Right cardiac atrium (tissue), 5 donors: ENCODE measurements at places on chromosomes 16 and 17.
A peak's percentile ranks its signal among the peaks of the same experiment; 100 is the strongest.

DNA sequence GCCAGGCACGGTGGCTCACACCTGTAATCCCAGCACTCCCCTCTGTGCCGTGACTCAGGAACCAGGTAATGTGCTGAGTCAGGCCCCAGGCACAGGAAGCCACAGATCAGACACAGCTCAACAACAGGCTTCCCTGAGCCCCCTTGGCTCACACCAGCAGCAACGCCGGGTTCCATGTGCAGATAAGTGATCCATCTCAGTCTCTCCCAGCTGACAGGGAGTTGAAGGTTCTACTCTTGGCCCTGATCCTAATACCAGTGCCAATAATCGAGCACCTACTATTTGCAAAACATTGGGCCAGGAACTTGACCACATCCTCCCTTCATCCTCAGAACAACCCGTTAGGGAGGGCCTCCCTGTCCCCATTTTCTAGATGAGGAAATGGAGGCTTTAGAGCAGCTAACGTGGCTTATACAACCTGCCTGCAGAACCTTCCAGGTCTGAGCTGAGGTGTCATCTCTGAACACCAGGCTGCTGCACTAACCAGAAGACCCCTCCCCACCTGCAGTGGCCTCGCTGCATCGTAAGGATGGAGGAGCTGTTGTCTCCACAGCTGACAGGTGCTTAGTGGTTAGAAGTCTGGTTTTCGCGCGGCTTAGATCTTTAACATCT lies 64.8 kb upstream of the AMZ2 start:
- DNase-seq, result no peak

DNA sequence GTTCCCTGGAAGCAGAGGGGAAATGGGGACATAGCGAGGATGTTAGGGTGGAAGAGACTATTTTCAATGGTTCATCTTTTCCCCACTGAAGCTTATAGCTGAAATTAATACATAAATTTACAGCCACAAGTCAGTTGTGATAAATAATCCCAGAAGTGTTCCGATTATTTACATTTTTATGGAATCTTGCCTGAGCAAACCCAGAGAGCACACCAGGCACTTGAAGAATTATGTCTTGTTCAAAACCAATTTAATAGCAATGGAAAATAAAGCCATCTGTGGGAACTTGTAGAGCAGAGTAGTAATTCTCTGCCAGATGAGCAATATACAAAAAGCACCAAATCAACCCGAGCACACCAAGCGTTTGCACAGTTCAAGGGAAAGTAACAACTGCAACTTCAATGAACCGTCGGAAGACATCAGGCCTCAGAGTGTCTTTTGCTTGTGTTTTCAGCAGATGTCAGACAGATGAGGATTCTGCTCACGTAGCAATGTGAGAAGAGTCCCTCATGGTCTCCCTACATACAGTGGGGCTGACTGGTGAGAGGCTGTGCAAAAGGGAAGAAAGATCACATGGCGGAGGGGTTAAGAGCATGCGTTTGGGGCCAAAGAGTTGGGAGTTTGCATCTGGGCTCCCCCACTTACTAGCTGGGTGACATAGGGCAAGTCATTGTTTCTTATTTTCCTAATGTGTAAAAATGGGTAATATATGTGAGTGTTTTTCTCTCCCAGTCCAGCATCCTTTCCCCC lies 148.7 kb upstream of the HS3ST2 start:
- no peak for DNase-seq

GRCh38 chr17:39547713-39548478 lies 59.8 kb downstream of the NEUROD2 start:
- DNase-seq, result peak; percentile 87

DNA sequence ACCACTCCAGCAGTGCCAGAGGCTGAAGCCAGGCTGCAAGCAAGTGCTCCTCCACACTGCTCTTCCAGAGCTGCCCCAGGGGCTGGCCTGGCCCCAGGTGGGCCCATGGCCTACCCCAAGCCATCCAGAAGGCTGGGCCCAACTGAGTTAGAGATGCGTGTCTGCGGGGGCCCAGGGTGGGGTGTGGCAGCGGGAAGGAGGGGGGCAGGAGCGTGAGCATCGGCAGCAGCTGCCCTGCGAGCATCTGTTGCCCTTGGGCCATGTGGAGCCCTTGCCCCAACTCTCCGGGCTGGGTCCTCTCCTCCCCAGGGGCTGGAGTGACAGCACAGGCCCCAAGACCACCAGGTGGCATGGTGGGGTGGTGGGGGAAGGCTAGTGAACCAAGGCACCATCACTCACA lies 7.3 kb upstream of the SREBF1 start:
- DNase-seq, result no peak

GRCh38 chr17:58312021-58312630 lies 16.5 kb downstream of the TSPOAP1 start:
- DNase-seq, result peak; percentile 42

GRCh38 chr17:7262935-7263800 lies 890 bp upstream of the CLDN7 start:
- DNase-seq, result peak; percentile 57

DNA sequence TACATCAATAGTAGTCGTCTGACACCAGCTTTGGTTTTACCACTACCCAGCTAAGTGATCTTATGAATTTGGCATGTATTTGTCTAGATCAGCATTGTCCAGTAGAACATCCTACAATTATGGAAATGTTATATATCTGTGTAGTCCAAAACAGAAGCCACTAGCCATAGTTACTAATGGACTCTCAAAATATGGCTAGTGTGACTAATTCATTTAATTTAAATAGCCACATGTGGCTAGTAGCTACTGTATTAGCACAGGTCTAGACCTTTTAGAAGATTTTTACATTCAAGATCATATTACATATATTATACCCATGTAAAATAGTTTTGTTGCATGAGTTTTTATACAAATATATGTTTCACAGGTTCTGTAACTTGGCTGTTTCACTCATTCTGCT lies 27.0 kb upstream of the NFAT5 start:
- no peak for DNase-seq

DNA sequence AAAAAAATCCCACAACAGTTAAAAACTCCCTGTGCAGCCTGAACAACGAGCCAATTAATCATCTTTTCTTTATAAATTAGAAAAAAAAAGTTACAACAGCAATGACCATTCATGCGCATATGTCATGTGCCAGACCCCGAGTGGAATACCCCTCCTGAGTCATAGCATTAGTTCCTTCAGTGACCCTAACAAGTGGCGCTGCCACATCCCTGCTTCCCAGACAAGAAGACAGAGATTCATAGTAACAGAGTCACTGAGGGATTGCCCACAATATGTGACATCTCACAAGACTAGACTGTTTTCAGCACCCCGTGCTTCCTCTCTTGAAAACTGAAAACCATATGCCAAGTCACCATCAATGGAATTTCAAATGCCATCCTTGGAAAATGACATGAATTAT lies 7.9 kb downstream of the UMOD start:
- no peak for DNase-seq

- no peak for DNase-seq
These were observed 378.3 kb downstream of the CDH13 start for GRCh38 chr16:83004868-83005652.

DNA sequence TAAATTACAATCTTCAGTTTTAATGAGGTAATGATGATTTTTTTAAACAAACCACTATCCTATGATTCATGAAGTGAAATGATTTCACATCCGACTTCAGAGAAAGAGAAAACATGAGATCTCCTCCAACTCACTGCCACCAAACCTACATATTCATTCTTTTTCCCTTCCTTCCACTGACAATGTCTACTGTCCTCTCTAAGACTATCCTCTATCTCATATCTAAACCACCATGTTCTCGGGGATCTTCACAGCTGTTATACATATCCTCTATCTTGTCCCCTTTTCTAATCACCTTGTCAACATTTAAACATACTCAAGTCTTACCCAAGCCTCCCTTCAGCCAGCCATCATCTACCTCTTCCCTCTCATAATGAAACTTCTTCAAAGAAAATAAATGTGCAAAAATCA lies 53.5 kb downstream of the SMURF2 start:
- DNase-seq, result no peak

GRCh38 chr17:7576432-7576937 lies 3.0 kb upstream of the CD68 start:
- DNase-seq, result no peak

GRCh38 chr16:57994361-57994760 lies 6.1 kb downstream of the ZNF319 start:
- no peak for DNase-seq

DNA sequence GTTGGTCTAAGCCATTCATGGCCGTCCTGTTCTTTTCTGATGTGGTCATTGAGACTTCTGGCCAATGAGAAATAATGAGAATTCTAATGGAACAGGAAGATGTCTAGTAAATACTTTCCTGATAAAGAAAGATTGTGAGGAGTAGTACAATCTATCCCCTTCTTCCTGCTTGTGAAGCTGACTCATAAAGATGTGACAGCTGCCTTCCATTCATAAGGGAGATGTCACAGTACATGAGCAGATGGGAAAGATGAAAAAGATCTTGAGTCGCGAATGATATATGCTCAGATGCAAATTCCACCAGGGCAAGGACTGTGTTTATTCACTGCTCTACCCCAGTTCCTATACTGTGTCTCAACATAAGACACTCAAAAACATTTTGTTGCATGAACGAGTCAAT lies 111.7 kb upstream of the FOXF1 start:
- no peak for DNase-seq

DNA sequence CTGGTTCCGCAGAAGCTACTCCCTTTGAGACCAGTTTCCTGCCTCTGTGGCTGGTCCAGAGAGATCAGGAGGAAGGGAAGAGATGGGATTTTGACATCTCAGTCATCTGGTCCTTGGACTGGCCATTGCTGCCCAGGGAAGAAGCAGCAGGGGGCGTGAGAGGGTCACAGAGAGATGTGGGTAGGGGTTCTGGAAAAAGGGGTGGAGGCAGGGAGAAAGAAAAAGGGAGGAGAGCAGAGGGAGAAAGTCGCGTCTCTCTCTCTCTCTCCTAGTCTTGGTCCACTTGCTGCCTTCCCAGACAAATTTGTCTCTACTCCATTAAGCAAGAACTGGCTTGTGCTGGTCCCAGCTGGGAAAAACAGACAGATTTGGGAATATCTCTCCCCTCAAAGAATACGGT lies 4.4 kb downstream of the SHBG start:
- DNase-seq, result peak; percentile 76

GRCh38 chr16:30447512-30448226 lies 2.0 kb upstream of the SEPHS2 start:
- DNase-seq, result no peak

DNA sequence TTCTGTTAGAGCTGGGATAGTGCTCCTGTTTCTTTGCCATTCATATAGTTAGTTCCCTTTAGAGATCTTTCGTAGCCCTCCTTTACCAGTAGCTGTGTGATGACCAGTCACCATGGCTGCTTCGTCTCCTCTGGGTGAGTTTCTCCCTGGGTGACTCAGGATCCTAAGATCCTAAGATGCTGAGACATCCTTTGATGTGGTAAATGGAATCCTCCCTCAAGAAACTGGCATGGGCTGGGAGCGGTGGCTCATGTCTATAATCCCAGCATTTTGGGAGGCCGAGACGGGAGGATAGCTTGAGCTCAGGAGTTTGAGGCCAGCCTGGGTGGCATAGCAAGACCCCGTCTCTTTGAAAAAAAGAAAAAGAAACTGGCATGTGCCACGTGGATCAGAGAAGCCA lies 5.9 kb downstream of the PHAF1 start:
- DNase-seq, result no peak

DNA sequence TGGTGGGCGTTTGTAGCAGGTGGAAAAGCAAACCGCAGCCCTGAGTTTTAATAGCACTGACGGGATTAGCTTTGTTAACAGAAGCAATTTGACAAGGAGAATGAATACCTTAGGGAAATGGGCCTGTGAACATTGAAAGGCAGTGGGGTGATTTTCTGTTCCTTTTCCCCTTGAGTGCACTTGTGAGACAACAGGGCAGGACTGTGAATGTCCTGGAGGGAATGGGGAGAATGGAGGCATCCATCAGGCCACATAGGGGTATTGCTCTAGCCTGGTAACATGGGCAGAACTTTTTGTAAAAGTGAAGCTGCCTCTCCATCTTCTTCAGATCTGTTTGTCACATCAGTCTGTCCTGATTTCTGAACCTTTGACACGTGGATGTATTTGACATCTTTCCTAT lies 26.2 kb downstream of the USP43 start:
- no peak for DNase-seq

- DNase-seq, result no peak
These were observed 36.1 kb downstream of the GPATCH8 start for GRCh38 chr17:44467108-44467507.

DNA sequence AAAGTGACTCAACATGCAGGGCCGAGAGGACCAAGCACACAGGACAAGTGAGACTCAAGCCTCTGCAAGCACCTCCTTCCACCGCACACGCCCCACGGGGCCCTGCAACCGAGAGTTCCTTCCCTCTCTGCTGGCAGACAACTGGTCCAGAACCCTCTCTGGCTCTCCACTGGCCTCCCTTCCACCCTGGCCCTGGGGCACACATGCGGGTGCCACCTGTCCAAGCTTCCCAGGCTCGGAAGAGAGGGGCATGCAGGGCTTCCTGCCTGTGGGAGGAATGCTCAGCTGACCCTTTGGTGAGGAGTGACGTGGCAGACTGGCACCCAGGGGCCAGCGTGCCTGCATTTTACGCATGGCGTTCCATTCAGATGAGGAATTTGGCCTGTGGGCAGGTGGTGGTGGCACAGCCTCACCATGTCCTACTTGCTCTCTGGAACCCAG lies 59.8 kb downstream of the PIPOX start:
- no peak for DNase-seq

- no peak for DNase-seq
These were observed 9.1 kb downstream of the TAOK2 start for GRCh38 chr16:29982560-29983419.

DNA sequence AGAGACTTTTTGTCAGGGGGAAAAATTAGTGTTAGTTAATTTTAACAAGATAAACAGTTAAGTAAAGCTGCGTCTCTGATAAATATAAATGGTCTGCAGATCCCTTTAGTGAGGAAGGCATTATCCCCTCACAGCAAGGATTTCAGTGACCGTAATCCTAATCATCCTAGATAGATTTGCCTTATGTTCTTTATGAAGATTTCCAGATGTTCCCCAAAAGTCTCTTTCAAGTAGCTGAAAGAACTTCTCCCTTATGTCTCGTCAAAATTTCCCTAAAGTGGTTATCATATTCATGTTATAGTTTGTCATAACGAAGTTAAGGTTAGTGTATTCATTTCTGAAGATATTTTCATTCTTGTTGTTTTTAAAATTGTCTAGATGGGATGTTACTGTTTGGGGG lies 5.6 kb downstream of the MOSMO start:
- no peak for DNase-seq

GRCh38 chr17:28038802-28039201 lies 3.7 kb upstream of the NLK start:
- no peak for DNase-seq
